ENCODE measurements at places on chromosomes 11 and 22. TPM values are rescaled to one million over a fixed set of nuclear protein-coding genes. Genes with fewer than 3 reads are reported as not detected.

DNA sequence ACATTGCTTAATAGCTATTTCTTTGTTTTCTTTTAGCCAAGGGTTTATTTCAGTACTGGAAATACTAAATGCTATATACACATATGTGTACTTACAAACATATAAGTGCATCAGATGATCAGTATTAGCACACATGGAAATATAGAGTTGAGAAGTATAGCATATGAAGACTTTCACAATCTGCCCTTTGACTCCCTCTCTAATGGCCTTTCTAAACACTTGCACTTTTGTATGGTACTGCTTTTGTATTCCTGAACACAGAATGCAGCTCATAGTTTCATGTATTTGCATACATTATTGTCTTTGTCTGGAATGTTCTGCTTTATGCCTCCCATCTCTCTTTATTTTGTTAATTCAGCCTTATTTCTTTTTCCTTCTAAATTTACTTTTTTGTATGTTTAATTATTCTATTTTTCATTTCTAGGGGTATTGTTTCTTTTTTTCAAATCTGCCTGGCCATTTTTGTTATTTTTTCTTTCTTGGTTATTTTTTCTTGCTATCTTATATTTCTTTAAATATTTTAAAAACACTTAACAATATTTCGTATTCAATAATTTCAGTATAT, 28.8 kb downstream of the ACER3 start:
- H3K4me3 ChIP-seq = no peak overlapping the region
- H3K27me3 ChIP-seq = no peaks in the 10 kb centered on the region
- H3K36me3 ChIP-seq = no peaks in the 10 kb centered on the region
- DNase-seq = no peak
- 0 out of 2 replicates have a peak, but pooled peaks cover 7% of the 10 kb centered on the region for H3K4me1 ChIP-seq
- H3K27ac ChIP-seq = no peak overlapping the region

GRCh38 chr11:46357483-46357936, 10.2 kb downstream of the DGKZ start:
- DNase-seq = no peak
- peaks cover 38% of the 10 kb centered on the region for H3K4me1 ChIP-seq
- H3K27me3 ChIP-seq = no peaks in the 10 kb centered on the region
- H3K4me3 ChIP-seq = no peak overlapping the region

GRCh38 chr11:114060392-114061047, 1.0 kb downstream of the ZBTB16 start:
- H3K4me3 ChIP-seq = peak overlapping the region; percentile 80
- no peak overlapping the region for H3K27ac ChIP-seq
- H3K4me1 ChIP-seq = peaks cover 22% of the 10 kb centered on the region
- peak; percentile 51 for DNase-seq
- H3K27me3 ChIP-seq = peaks cover 89% of the 10 kb centered on the region

DNA sequence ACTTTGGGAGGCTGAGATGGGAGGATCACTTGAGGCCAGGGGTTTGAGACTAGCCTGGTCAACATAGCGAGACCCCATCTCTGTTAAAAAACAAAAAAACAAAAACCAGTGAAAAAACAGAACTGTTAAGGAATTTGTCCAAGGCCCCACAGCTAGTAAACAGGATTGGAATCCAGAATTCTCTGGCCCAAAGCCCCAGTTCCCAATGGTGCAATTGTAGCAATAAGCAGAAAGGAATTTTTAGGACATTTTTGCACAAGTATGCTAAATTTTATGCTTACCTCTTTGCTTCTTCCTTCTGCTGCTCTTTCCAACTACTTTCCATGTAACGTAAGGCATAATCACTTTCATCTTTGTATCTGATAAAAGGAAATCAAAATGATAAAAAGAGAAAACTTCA, 11.6 kb downstream of the MISFA start:
- H3K36me3 ChIP-seq = peaks cover 15% of the 10 kb centered on the region
- H3K4me1 ChIP-seq = peaks cover 8% of the 10 kb centered on the region
- H3K27ac ChIP-seq = no peak overlapping the region
- no peak for DNase-seq
- no peaks in the 10 kb centered on the region for H3K27me3 ChIP-seq

GRCh38 chr11:13183094-13183825, 94.3 kb upstream of the BMAL1 start:
- H3K27me3 ChIP-seq = no peaks in the 10 kb centered on the region
- DNase-seq = peak; percentile 43
- no peak overlapping the region for H3K27ac ChIP-seq
- no peaks in the 10 kb centered on the region for H3K4me1 ChIP-seq
- H3K36me3 ChIP-seq = no peaks in the 10 kb centered on the region
- H3K4me3 ChIP-seq = no peak overlapping the region

DNA sequence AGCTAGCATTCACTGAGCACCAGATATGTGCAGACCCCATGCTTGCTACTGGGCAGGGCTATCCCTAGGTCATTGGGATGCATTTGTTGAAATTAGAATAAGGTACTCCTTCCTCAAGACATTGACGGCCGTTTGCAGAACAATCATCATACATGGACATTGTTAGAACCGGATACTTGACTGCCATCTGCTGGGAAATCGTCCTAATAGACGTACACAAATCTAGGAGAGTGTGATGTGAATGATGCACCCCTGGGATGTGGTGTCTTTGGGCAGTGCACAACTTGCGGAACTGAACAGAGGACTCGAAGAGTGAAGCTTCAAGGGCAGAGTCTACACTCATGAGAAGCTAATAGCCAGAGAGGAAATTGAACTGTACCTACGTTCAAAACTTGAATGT, 35.9 kb downstream of the MYO18B start:
- peak; percentile 44 for DNase-seq
- H3K4me3 ChIP-seq = no peak overlapping the region
- no peaks in the 10 kb centered on the region for H3K4me1 ChIP-seq
- H3K36me3 ChIP-seq = no peaks in the 10 kb centered on the region
- H3K27ac ChIP-seq = no peak overlapping the region
- no peaks in the 10 kb centered on the region for H3K27me3 ChIP-seq

GRCh38 chr11:10658621-10659338, 34.8 kb downstream of the IRAG1 start:
- H3K36me3 ChIP-seq = no peaks in the 10 kb centered on the region
- no peak overlapping the region for H3K27ac ChIP-seq
- no peak for DNase-seq
- no peak overlapping the region for H3K4me3 ChIP-seq
- H3K4me1 ChIP-seq = no peaks in the 10 kb centered on the region
- no peaks in the 10 kb centered on the region for H3K27me3 ChIP-seq

- H3K27ac ChIP-seq = no peak overlapping the region
- no peaks in the 10 kb centered on the region for H3K27me3 ChIP-seq
- H3K36me3 ChIP-seq = no peaks in the 10 kb centered on the region
- no peaks in the 10 kb centered on the region for H3K4me1 ChIP-seq
- no peak for DNase-seq
Observed at GRCh38 chr11:57386178-57386940, 4.1 kb downstream of the PRG2 start.

DNA sequence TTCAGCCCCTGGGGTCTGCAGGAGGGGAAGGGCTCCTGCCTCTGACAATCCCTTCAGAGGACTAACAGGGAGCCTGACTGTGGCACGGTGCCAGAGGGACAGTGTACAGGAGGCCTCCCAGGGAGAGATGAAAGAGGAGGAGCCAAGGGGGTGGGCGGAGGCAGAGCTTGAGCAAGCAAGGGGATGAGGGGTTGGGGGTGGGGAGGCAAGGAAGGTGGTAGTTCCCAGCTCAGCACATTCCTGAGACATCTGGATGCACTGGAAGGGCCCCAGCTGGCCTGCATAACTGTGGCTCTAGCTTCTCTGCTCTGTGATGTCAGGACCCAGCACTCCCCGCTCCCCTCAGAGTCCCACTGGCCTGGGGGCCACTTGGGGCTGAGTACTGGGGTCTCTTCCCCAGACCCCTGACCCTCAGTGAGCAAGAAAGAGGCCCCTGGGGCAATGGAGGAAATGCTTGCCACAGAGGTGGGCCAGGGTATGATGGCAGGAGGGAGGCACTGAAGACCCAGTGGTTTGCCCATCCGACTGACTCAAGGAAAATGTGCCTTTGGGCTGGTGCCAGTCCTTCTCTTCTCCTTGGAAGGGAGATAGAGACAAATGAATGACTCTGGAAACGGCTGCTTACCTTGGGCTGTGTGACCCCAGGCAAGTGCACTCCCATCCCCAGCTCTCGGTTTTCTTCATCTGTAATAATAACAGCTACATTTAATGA, 13.3 kb downstream of the CREB3L1 start:
- peak; percentile 98 for DNase-seq
- no peaks in the 10 kb centered on the region for H3K27me3 ChIP-seq
- H3K36me3 ChIP-seq = no peaks in the 10 kb centered on the region
- peak overlapping the region; percentile 41 for H3K4me3 ChIP-seq
- peak overlapping the region; percentile 94 for H3K27ac ChIP-seq

DNA sequence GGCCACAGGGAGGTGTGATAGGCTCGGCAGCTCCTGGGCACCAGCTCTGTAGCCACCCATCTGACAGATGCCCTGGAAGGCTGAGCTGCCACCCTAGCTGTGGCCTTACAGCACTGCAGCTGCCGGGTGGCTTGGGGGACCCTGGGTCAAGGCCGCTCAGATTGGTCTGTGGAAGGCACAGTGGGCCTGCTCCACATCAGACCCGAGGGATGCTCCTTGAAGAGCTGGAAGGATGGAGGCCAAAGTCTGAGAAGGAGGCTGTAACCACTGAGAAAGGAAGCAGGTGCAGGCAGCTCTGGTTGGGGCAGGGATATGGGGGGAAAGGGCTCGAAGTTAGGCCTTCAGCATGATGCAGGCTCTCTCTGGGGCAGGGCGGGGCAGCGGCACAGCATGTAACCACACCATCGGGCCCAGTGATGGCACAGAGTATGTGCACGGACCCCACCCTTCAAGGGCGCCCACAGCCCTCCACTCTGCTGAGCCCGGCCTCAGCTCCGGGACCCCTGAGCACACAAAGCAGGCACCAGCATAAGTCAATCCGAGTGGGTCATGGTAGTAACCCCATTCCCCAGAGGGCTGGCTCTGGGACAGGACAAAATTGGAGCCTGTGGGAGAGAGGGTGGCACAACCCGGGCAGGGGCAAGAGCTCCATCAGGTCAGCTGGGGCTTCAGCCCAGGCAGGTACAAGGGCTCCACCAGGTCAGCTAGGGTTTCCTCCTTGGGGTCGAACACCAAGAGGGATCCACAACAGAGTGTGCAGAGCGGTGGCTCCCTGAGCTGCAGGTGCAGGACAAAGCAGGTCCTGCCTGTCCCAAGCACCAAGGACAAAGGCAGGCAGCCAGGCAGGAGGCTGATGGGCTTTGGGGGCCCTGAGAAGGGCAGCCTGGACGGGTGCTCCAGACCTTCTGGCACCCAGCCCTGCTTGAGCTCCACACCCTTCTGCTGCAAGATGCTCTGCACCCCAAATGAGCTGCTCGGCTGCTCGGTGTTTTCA, 1511.1 kb downstream of the BRD1 start:
- DNase-seq = no peak
- H3K27ac ChIP-seq = no peak overlapping the region
- no peak overlapping the region for H3K4me3 ChIP-seq
- H3K36me3 ChIP-seq = no peaks in the 10 kb centered on the region
- H3K27me3 ChIP-seq = no peaks in the 10 kb centered on the region

DNA sequence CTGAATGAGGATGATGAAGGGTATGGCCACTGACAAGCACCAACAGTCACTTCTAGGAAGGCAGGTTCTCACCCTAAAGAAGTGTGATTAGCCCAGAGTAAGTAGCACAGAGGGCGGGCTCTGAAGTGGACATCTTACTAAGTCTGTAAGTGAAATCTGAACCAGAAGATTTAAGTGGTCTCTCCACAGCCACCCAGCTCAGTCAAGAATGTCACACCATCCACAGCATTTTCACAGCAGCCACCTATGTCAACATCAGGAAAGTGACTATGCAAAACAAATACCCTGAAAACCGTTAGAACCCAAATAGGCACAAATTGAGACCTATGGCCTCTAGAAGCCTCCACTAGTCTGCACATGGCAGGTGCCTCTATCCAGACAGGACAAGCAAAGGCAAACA, 23.0 kb upstream of the STK33 start:
- H3K27ac ChIP-seq = no peak overlapping the region
- no peak for DNase-seq
- no peak overlapping the region for H3K4me3 ChIP-seq
- H3K27me3 ChIP-seq = no peaks in the 10 kb centered on the region

Gene OR51F1
- not detected for polyA plus RNA-seq

Gene CFL1
- 1,996 TPM for polyA plus RNA-seq

Gene MFRP
- not detected for polyA plus RNA-seq

All from GM23338 (cell line).